NCI-H345 (cell line): ENCODE measurements at places on chromosomes 6 and 20.

DNA sequence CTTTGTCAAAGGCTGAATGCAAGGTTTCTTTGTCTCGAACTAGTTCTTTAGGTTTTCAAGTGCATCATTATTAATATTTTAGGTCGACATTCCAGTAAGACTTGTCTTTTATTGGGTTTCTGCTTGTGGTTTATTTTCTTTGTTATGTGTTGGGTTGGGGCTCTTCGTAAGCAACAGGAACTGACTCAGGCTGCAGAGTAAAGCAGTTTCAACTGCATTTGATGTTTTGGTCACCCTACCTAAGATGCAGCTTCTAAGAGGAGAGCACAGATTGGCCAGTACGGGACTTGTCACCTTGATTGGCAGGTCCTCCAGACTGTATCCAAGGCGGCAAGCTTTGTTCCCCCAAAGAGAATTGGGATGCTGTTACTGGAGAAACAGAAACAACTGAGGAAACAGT, 149.5 kb upstream of the SULF2 start:
- no peak for DNase-seq

DNA sequence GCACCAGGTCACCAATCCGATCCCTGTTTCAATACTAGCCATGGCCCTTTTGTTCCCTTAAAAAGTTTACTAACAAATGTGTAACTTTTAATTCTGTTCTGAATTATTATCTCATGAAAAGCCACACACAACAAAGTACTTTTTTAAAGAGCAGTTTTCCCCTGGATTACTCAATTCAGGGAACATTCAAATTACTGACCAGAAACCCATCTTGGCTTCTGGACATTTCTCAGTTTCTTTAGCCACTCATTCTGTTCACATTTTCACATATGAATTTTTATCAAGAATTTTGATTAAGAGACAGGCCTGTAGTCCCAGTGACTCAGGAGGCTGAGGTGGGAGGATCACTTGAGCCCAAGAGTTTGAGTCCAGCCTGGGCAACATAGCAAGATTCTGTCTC, 47.4 kb downstream of the INSM1 start:
- DNase-seq: no peak

GRCh38 chr6:24630856-24631505, 15.0 kb downstream of the KIAA0319 start:
- no peak for DNase-seq

- DNase-seq: no peak
These were observed 98.6 kb upstream of the PCSK2 start for GRCh38 chr20:17128206-17128605.

DNA sequence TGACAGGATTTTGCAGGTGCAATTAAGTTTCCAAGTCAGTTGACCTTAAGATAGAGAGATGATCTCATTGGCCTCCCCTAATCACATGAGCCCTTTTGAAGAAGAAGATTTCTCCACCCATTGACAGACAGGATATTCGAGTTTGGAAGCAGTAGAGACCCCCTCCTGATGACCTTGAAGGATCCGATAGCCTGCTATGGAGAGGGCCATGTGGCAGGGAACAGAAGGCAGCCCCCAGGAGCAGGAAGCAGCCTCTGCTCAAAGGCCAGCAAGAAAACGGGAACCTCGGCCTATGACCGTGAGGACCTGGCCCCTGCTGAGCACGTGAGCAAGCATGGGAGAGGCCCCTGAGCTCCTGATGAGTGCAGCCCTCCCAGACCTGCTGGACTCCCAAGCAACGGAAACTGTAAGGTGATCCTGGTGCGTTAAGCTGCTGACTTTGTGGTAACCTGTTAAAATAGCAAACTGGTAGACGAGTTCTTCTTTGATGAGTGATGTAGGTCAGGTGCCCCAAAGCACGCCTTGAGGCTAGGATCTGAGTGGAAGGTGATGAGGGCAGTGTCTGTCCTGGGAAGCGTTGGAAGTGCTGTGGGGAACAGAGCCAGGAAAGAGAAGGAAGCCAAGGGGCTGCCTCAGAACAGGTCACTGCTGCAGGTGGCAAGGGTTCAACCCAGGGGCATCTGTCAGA, 18.5 kb upstream of the TUBB2A start:
- no peak for DNase-seq

DNA sequence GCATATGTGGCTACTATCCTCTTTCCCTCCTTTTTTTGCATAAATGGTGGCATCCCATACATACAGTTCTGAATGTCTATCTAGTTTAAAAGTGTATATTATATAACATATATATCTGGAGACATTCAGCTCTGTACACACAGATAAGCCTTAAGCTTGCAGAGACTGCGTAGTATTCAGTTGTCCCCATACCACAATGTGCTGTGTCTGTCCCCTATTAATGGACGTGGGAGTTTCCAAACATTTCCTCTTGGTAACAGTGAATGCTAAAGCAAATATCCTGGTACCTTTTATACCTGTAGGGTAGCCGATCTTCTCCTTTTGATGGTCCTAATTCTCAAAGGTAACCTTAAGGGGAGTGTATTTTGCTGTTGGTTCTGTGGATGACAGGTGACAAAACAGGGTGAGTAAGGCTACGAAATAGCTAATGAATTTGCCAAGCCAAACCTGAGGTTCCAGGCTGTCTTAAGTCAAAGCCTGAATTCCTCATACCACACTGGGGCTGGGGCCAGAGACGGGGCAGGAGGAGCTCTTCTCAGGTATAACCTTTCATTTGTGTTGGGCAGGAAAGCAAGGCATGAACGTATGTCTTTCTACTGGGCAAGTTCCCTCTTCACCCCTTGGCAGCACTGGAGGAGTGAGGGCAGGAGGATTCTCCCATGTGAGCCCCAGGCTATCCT, 7.8 kb upstream of the C2 start:
- no peak for DNase-seq

DNA sequence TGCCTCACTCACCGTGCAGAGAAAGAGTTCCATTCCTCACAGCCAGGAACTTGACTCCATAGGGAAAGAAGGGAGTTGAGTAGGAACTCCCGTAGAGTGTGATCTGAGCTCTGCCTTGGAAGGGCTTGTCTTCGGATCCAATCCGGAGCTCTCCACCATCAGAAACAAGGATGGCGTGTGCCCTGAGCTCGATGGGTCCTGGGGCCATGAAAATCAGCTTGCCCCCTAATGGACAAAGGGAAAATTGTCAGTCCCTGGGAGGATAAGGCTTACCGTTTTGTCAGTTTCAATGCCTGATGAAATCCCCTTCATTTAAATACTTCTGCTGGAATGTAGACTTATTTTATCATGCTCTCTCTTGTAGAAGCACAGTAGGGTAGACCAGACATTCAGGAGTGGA, 153.3 kb downstream of the PKHD1 start:
- DNase-seq: no peak

DNA sequence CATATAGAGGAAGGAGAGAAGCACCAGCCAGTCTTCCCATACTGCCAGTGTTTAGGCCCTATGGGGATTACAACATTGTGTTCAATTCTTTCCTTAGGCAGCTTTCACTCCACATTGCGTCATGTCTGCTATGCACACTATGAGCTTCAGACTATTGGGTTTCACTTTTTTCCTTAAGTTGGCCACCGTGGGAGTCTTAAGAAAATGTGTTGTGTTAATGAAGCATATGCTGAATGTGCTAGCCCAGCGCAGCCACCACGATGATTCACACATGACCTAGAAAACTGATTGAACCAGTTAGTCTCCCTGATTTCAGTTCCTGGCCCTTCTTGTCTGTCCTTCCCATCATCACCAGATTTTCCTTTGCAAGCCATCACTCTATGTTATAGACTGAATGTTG, 21.5 kb downstream of the TUBB2B start:
- no peak for DNase-seq

DNA sequence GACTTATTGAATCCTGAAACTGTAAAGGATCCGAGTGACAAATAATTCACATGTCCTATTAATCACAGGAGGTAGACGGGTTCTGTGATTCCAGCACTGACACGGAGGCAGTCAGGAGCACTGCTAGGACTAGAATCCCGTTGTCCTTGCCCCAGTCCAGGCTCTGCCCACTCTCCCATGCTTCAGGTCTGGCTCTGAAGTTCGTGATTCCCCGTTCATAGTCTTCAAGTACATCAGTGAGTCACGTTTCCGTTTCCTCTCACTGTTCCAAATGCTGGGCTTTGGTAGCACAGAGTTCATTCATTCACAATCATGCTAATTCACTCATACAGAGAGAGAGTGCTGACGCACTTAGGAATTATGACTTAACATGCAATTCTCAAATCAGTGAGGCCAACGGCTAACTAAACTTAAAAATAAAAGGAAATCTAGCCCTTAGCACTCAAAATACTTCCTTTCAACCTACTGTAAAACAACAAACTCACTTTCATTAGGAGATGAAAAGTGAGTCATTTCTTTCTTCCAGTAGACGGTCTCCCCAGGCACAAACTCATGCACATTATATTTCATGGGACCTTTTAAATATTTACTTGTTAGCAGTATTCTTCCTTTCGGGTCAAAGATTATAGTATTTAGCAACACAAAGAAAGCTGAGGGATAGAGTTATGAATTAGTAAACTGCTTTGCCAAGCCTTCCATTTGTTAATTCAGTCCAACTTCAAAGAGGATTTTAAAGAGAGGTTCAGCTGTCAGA, 94.0 kb upstream of the NHSL1 start:
- no peak for DNase-seq

DNA sequence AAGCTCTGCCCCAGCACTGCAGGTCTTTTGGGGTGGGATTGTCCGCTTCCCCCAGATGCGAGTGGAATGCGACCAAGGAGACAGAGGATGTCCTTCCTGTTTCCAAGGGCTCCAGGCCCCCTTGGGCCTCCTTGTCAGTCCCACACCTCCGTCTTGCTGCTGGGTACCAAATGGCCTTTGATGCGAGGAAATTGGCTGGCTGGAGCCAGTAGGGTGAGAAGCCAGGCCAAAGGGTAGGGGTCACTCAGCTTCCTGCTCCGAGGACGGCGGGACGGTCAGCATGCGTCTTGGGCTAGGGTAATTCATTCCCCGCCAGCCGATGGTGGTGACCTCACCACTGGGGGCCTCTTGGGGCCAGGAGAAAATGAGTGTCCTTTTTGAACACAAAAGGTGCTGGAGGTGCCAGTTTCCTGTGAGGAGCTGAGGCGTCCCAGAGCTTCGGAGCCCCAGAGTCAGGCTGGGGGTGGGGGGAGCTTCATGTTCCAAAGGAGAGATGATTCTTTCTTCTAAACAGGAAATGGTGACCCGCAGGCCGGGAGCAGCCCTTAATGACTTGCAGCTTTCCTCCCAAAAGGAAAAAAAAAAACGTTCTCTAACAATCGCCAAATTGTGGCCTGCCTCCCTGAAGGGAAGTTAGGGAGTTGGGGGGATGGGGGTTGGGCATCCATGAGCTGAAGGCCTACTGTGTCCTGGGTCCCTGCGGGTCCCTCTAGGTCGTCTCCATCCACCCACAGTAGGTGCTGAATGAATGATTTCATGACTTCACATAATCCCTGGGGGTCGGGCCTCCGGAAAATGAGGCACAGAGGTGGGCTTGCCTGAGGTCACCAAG, 6.7 kb downstream of the SNAI1 start:
- DNase-seq: no peak

DNA sequence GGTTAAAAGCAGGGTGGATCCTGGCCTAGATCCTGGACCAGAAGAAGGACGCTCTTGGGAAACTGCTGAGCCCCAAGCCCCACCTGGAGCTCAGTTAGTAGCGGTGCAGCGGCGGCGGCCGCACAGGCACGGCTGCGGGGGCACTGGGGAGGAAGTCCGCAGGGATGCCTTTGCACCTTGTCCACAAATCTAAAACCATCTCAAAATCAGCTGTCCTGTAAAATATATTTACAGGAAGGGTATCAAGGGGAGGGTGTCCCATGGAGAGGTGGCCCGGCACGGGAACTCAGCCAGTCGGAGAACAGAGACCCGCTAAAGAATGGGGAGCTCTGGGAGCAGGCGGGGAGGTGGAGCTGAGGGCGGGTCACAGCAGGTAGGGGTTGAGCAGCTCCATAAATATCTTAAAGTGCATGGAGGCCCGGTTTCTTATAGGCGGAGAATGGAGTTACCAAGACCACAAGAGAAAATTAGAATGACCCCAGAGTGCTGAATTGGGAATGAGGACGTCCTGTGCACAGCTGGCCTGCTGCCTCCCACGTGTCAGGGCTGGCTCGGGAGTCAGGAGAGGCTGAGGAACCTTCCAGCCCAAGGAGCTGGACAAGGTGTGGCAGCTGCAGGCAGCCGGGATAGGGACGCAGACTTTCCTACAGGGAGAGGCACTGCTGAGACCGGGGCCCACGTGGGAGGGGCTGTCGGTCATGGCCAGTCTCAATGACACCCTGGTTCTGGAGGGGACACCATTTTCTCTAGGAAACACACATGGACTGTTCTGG, 8.0 kb downstream of the MTG2 start:
- DNase-seq: no peak

DNA sequence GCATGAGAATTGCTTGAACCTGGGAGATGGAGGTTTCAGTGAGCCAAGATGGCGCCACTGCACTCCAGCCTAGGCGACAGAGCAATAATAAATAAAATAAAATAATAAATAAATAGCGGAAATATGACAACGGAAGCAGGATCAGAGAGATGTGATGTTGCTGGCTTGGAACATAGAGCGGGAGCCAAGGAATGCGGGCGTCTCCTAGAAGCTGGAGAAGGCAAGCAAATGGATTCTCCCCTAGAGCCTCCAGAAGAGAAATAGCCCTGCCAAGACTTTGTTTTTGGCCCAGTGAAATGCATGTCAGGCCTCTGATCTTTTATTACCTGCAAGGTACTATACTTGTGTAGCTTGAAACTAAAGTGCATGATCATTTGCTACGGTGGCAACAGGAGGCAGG, 12.4 kb downstream of the KIAA1755 start:
- DNase-seq: no peak

DNA sequence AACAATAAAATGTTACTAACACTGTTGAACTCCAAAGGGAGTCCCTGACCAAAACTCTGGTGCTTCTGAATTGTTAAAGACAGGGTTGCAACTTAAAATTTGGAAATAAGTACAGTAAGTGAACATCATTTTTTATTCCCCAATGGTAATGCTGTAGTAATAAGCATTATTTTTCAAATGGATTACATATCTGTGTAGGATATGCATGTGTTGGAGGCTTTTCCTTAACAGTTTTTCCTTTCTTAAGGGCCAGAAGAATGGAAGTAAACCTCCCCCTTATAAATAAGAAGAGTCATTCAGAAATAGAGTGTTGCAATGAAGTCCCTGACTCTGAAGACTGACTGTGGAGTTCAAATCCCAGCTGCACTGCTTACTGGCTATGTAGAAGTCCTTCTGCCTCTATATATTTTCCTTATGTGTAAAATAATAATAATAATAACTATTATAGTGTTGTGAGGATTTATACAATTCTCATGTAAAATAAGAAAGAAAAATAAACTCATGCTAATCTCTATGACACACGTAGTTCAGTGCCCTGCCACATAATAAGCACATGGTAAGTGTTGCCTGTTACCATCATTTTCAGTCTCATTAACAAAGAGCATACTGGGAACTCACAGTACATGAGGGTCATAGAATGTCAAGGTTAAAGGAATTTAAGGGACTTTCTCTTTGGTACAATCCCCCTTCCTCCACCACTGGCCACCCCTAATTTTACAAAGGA, 129.8 kb upstream of the SMLR1 start:
- no peak for DNase-seq

GRCh38 chr20:53154540-53154939, 182.4 kb downstream of the TSHZ2 start:
- no peak for DNase-seq
